ENCODE measurements at places on chromosomes 4 and X.

GRCh38 chr4:126958482-126958881 lies 674.3 kb upstream of the INTU start:
- DNase-seq, result no peak

- DNase-seq, result no peak
Observed at GRCh38 chr4:13527981-13528820, 16.1 kb downstream of the NKX3-2 start.

DNA sequence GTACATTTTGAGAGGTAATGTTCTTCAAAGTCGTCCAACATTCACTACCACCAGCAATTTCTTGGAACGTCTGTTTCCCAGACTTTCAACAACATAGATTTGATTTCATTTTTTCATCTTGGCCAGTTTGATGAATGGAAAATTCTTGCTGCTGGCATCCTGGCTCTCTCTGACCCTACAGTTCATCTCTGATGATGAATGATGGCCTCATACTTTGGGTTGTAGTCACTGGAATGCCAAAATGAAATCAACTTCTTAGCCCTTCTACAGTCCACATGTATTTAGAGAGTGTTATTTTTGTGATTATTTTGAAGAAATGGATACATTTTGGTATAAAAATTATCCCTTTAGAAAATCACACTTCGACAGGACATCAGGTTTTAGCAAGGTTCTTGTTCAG lies 8.8 kb downstream of the CHST7 start:
- DNase-seq, result no peak

GRCh38 chrX:97682991-97683840 lies 799.5 kb downstream of the RPA4 start:
- no peak for DNase-seq

DNA sequence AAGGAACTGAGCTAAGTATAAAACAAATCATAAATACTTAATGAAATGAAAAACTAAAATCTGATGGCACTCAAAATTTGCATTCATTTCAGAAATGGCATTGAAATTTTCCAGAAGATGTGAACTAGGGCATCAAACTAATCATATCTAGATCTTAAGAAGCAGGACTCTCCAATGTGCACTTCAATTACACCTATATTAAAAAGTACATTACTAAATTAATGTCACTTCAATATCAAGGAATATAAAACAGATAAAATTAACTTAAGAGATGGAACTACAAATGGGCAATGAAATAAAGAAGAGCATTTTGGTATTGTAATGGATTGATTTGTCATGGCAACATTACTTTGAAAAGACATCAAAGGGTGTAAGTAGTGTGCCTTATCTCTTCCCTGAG lies 20.3 kb downstream of the NPY2R start:
- no peak for DNase-seq

GRCh38 chr4:154160519-154161301 lies 330.9 kb downstream of the DCHS2 start:
- DNase-seq, result no peak

GRCh38 chrX:38860106-38861013 lies 59.1 kb downstream of the MID1IP1 start:
- DNase-seq, result no peak

GRCh38 chr4:6939761-6940743 lies 30.4 kb downstream of the TBC1D14 start:
- DNase-seq, result no peak

All from stimulated activated CD8-positive, alpha-beta memory T cell treated with anti-CD3 and anti-CD28 coated beads, Interleukin-12 subunit alpha, Interleukin-12 subunit beta, amount 100 ng/mL, for 4 hours (primary cell).